ENCODE measurements at places on chromosomes 3 and 15.

DNA sequence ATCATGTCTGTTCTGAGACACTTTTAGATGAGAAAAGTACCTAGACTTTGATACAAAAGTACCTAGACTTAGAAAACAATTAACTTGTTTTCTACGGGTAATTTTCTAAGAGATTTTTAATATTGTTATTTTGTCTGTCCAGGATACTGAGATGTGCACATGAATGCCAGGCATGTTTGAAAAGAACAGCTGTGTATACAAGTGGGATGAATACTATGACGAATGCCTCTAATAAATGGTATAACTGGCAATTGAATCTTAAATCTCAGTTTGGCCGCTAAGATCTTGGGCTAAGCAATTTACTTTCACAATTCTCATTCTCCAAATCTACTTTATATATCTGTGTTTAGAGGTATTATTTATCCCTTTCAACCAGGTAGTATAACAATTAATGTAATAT is 207.4 kb downstream of the CBLB start:
- DNase-seq = no peak

- DNase-seq = no peak
These were observed 69.0 kb upstream of the HRH1 start for GRCh38 chr3:11085093-11085840.

- no peak for DNase-seq
These were observed 683 bp upstream of the CACNA2D3 start for GRCh38 chr3:54121414-54122323.

- no peak for DNase-seq
These were observed 213.1 kb upstream of the TSC22D2 start for GRCh38 chr3:150194957-150195356.

- DNase-seq = no peak
These were observed 99.8 kb downstream of the NSUN3 start for GRCh38 chr3:94162700-94163099.

GRCh38 chr3:169150920-169151319 is 512.6 kb downstream of the MECOM start:
- no peak for DNase-seq

DNA sequence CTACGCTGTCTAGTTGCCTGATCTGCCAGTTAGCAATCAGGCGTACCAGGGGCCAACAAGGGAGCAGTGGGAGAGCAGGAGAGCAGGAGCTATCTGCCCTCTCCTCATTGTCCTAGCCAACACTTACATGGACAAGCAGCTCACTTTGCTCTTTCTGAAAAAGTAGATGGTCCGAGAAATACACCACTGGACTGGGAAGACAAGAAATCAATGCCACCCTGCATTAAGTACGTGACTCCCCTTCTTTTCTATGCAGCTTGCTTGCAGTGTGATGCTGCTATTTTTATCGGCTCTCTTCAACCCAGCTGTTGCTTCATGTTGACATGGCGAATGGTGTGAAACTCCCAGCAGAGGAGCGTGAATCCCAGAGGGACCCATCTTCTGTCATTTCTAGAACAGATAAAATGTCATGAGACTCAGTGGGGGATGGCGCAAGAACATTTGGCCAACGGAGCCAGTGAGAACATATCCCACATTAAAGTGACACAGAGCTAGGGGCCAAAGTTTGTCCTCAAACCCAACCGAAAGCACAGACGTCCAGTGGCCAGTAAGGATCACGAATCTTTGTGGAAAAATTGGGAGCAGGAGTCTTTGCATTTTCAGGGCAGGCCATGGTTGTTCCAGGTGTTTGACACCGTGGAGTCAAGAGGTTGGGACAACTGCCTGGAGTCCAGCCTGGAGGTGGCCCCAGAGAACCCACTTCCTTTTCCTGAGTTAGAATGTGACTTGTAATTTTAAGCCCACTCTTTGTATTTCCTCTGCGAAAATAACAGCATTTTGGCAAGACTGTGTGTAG is 53.7 kb upstream of the MEF2A start:
- no peak for DNase-seq

DNA sequence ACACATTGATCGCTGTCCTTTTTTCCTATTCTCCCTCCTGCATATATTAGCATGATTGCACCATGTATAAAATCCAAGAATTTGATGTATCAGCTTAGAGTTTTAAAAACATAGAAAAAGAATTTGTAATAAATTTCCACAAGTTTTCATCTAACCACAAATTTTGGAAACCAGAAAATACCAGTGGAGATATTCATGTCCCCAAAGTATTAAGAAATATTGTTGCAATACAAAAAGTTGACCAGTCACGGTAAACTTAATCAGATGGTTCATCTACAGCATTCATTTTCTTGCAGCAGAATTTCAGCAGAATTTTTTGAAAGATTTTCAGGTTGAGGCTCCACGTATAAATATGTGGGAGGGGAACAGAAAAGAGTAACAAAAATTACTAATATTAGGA is 500.9 kb upstream of the MDFIC2 start:
- no peak for DNase-seq

- no peak for DNase-seq
These were observed 71.8 kb upstream of the NDN start for GRCh38 chr15:23758891-23759290.

- DNase-seq = no peak
These were observed 91.0 kb upstream of the SLC6A11 start for GRCh38 chr3:10725067-10725466.

DNA sequence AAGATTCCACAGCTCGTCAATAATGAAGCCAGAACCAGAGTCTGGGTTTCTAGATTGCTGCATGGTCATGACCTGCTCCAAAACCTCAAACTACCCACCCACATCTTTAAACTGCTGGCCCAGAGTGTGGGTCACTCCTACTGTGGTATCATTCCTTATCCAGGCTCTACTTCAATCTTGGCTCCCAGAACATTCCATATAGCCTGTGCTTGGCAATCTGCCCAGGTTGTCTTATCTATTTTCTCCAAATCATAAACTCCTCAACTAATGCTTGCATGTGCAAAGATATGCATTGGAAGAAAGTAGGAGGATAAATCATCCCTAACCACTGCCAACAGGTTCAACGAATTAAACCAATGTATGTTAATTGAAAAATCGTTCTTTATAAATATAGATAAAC is 169.7 kb downstream of the ANXA2 start:
- peak; percentile 41 for DNase-seq

GRCh38 chr3:30227571-30228301 is 378.7 kb upstream of the TGFBR2 start:
- DNase-seq = no peak

DNA sequence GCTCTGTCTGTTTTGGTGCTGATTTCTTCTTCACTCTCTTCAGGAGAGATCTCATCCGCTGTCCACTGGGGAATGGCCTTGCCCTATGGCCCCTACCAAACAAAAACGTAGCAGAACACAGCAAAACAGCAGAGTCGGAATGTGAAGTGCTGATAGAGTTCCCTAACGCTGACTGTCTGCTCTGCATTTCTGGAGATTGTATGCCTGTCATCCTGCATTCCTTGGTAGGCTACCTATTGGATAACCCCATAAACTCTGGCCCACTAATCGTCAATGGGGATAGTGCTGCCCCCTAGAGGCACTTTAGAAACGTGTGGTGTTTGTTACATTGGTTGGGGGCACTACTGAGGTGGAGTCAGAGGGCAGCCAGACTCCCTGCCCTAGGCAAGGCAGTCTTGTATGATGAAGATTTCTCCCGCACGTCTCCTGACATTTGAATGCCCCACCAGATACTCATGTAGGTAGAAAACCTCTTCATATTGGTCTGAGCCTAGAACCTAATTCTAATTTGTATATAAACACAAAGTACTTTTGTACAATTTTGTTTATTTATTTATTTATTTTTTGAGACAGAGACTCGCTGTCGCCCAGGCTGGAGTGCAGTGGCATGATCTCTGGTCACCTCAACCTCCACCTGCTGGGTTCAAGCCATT is 15.6 kb upstream of the MAGEF1 start:
- DNase-seq = no peak

- no peak for DNase-seq
These were observed 40.4 kb upstream of the C15orf39 start for GRCh38 chr15:75161106-75161916.

- DNase-seq = no peak
These were observed 322.9 kb downstream of the SLC9A9 start for GRCh38 chr3:143525408-143525807.

DNA sequence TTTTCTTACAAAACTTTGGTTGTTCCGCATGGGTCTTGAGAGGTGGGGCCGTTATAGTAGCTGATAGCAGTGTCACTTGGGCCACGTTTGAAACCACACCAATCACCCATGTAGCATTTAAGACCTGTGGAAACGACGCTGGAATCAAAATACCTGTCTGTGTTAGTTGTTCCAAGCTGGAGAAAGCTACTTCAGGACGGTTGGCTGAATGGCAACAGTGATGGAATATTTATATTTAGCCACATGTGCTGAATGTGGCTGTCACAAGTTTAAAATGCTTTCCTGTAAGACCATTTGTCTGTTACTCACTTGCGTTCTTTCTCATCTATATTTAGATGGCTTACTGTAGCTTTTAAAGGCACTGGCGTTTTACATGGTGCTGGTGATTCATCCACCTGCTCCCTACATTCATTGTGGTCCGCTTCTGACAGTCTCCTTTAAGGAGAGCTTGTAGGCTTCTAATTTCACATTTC is 1.4 kb downstream of the DNAJA4 start:
- DNase-seq = no peak

DNA sequence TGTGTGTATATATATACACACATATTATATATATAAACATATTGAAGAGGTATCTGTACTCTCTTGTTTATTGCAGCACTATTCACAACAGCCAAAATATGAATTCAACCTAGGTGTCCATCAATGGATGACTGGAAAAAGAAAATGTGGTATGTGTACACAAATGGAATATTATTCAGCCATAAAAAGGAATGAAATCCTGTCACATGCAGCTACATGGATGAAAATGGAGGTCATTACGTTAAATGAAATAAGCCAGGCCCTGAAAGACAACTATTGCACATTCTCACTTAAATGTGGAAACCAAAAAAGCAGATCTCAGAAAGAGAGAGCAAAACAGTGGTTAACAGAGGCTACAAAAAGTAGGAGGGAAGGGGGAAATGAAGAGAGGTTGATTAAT is 49.5 kb downstream of the CEP70 start:
- no peak for DNase-seq

GRCh38 chr15:92845126-92845508 is 55.0 kb upstream of the CHD2 start:
- DNase-seq = no peak

DNA sequence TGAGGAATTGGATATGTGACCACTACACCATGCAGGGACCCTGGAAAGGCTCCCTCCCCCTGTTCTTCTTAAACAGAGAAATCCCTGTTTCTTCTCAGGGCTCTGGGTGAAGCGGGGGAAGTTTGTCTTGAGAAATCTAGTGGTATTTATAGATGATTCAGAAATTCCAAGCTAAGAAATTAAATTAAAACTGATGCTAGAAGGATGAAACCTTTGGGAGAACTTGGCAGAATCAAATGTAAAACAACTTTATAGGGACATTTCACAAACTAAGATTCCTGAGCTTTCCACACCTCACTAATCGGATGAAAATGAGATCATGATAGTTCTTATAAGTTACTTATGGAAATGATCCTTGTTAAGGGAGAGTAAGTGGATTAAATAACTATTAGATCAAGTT is 54.2 kb downstream of the FBXL2 start:
- no peak for DNase-seq

GRCh38 chr15:98794748-98795147 is 146.4 kb downstream of the IGF1R start:
- DNase-seq = no peak

GRCh38 chr15:95097361-95097760 is 866.0 kb downstream of the MCTP2 start:
- DNase-seq = no peak

GRCh38 chr3:8501371-8502131 is at the start of gene LMCD1:
Gene LMCD1, plus strand, starts transcription at chr3:8501823. Its CDS starts 116 bp downstream, at chr3:8501939.
- peak; percentile 92 for DNase-seq

DNA sequence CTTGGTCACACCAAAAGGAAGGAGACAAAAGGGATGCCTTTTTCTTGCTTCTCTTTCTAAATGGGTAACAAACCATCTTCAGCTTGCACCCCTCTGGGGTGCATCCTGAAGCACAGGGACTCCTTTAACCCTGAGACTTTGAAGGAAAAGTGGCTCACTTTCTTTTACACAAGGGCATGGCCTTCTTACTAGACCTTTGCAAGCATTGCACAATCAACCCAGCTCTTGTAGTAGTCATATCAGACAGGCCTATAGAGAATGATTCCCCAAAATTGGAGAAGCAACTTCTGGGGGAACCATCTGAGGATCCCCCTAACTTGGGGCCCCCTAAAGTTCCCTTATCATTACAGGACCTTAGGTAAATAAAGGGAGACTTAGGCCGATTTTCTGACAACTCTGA is 56.1 kb upstream of the GK5 start:
- DNase-seq = no peak

GRCh38 chr3:15726043-15726442 is 71.7 kb downstream of the ANKRD28 start:
- DNase-seq = no peak

- DNase-seq = no peak
These were observed 10.7 kb upstream of the TRAK1 start for GRCh38 chr3:42080453-42080872.

DNA sequence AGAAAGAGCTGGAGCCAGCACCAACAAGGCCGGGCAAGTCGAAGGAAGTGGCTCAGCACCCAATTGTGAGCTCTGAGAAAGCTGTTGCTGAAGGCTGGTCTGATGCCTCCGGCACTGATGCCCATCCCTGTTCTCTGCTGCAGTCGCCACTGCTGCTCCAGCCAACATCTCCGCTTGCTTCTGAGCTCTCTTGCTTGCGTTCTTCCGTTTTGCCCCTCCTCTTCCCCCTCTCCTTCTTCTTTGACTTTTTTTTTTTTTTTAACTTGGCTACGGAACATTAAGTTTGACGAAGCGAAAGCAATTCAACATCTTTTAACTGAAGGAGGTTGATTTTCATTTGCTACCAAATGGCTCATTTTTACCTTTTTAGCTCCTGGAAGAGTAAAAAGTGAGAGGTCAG is 442.9 kb downstream of the MCTP2 start:
- no peak for DNase-seq

DNA sequence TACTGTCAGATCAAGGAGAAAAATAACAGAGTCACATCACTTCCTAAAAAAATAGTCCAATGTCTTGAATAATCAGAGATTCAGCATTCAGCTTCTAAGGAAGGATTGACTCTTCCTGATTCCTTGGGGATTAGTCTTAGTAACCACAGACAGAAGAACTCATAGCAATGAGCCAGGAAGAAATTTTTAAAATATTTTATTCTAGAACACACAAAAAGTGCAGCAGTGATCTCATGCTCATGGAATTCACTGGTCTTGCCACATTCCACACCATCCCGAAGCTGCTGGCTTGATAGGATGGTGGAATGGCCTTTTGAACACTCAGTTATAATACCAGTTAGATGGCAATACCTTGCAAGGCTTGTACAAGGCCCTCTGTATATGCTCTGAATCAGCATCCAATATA is 43.0 kb upstream of the ABI3BP start:
- peak; percentile 63 for DNase-seq

- DNase-seq = no peak
These were observed 67.9 kb upstream of the HEG1 start for GRCh38 chr3:125123451-125124305.

All from mesothelial cell of epicardium (in vitro differentiated cells).